ENCODE measurements at places on chromosomes 7 and 10. TPM values are rescaled to one million over a fixed set of nuclear protein-coding genes. Genes with fewer than 3 reads are reported as not detected.
A peak's percentile ranks its signal among the peaks of the same experiment; 100 is the strongest.

DNA sequence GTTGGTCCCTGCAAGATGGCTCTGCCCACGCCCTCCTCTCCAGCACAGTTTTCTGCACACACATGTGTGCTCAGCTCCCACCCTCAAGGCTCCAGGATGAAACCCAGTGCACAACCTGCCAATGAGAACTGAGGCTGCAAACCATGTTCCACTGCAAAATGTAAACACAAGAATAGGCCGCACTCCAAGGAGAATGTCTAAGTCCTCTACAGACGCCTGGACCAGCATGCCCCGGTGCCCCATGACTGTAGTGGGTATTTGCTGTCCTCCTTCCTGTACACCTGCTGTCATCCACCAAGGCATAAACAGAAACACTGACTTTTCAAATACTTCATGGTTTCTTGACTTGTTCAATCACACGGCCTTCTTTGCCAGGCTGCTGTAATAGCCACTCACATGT lies 72.6 kb downstream of the COBL start:
- H3K4me3 ChIP-seq: no peak overlapping the region
- H3K36me3 ChIP-seq: no peaks in the 10 kb centered on the region
- H3K27ac ChIP-seq: no peak overlapping the region
- no peak for DNase-seq
- H3K27me3 ChIP-seq: no peaks in the 10 kb centered on the region

DNA sequence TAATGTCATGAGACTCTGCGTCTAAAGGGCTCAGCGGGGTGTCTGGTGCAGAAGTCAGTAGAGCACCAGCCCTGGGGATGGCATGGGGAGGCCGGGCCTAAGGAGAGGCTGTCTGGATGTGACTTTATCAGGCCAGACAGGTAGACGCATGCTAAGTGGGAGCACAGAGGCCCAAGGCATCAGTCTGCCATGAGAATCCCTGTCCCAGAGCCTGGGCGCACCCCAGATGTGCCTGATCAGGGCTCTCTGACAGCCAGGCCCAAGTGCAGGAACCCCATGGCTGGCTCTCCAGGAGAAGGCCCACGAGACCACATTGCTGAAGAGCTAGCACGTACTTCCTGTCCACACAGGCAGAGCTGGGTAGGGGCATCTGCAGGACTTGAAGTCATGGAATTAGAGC lies 48.0 kb upstream of the CPXM2 start:
- DNase-seq: no peak
- H3K4me1 ChIP-seq: no peaks in the 10 kb centered on the region
- no peak overlapping the region for H3K4me3 ChIP-seq

DNA sequence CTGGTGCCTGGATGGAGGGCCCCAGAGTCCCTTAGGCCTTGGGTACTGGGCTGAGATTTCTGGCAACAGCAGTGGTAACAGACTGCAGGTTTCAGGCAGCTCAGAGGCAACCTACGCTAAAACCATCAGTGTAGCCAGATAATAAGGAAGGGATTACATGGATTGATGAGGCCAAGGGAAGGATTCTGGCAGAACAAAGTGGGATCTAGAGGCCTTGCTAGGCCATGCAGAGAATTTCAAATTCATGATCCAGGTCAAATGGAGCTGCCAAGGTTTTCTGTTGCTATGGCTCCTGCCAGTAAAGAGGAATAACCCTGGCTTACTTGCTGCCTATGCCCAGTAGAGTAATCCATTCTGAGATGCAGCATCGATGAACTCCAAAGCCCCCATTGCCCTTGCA lies 445.7 kb downstream of the ADRA2A start:
- peaks cover 20% of the 10 kb centered on the region for H3K27me3 ChIP-seq
- DNase-seq: no peak
- H3K27ac ChIP-seq: no peak overlapping the region

DNA sequence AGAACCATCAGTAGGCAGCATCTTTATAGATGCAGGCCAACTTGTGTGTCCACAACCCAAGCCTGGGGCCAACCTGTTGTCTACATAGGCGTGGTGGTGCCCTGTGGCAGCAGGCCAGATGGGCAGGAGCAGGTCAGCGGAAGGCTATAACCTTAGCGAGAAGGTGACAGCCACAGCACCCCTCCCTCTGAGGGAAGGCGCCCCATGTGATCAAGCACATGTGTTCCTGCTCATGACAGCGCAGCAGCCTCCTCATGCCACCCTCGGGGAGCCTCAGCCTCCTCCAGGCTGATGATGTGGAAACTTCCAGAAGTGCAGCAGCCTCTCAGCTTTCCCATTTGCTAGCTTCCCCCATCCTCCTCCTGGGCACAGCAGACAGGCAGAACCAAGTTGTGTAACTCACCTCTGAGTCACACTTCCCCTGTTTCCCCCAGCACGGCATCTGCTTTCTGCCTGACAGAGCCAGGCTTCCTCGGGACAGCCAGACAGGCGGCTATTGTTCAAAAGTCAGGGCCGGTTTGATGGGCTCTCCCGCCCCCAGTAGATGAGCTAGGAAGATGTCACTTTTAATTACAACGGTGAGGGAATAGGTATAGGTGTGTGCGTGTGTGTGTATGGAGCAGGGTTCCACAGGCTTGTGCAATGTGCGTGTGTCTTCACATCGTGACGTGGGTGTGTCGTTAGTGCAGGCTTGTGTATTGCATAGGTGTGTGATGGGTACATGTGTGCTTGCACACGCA lies 312.0 kb upstream of the ZMIZ1 start:
- peaks cover 43% of the 10 kb centered on the region for H3K4me1 ChIP-seq
- peak overlapping the region; percentile 63 for H3K27ac ChIP-seq
- no peak for DNase-seq
- no peaks in the 10 kb centered on the region for H3K27me3 ChIP-seq

GRCh38 chr10:104488439-104488832 lies 134.8 kb downstream of the CFAP58 start:
- peaks cover 5% of the 10 kb centered on the region for H3K4me1 ChIP-seq
- DNase-seq: no peak
- no peak overlapping the region for H3K27ac ChIP-seq
- H3K4me3 ChIP-seq: no peak overlapping the region
- no peaks in the 10 kb centered on the region for H3K36me3 ChIP-seq
- H3K27me3 ChIP-seq: peaks cover 13% of the 10 kb centered on the region

GRCh38 chr7:139358541-139359365 lies 941 bp upstream of the LUC7L2 start:
- H3K4me1 ChIP-seq: peaks cover 25% of the 10 kb centered on the region
- DNase-seq: no peak
- H3K27me3 ChIP-seq: no peaks in the 10 kb centered on the region
- peaks cover 5% of the 10 kb centered on the region for H3K36me3 ChIP-seq

GRCh38 chr7:117237646-117238045 lies 85.2 kb downstream of the WNT2 start:
- no peak overlapping the region for H3K4me3 ChIP-seq
- H3K27ac ChIP-seq: no peak overlapping the region
- peaks cover 9% of the 10 kb centered on the region for H3K36me3 ChIP-seq

DNA sequence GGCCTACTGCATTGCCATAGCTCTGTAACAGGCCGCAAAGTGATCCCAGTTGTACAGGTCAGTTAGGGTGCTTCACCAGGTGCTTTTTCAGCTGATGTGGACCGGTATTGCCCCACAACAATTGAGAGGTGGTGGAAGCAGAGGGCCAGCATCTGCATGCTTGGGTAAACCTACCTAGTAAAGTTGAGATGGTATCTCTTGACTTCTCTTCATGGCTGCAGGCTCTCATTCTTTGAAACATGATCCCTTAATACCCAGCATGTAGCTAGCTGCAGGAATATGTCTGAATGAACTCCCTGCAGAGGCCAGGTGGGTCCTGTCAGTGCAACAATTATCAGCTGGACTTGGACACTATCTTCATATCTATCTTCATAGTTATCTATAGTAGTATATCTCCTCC lies 60.7 kb upstream of the CCDC6 start:
- no peak for DNase-seq
- no peaks in the 10 kb centered on the region for H3K36me3 ChIP-seq
- no peak overlapping the region for H3K4me3 ChIP-seq
- H3K4me1 ChIP-seq: peaks cover 24% of the 10 kb centered on the region

GRCh38 chr10:88848499-88848898 lies 3.1 kb downstream of the ANKRD22 start:
- DNase-seq: no peak
- no peak overlapping the region for H3K4me3 ChIP-seq
- H3K27me3 ChIP-seq: peaks cover 5% of the 10 kb centered on the region
- peaks cover 20% of the 10 kb centered on the region for H3K4me1 ChIP-seq
- no peak overlapping the region for H3K27ac ChIP-seq

GRCh38 chr7:98779800-98780587 lies 89.8 kb downstream of the TMEM130 start:
- no peak overlapping the region for H3K27ac ChIP-seq
- H3K27me3 ChIP-seq: no peaks in the 10 kb centered on the region
- H3K36me3 ChIP-seq: no peaks in the 10 kb centered on the region
- no peak overlapping the region for H3K4me3 ChIP-seq
- DNase-seq: no peak

- peaks cover 57% of the 10 kb centered on the region for H3K27me3 ChIP-seq
- no peaks in the 10 kb centered on the region for H3K4me1 ChIP-seq
- DNase-seq: no peak
- H3K27ac ChIP-seq: no peak overlapping the region
- no peaks in the 10 kb centered on the region for H3K36me3 ChIP-seq
- H3K4me3 ChIP-seq: no peak overlapping the region
These were observed 110.6 kb downstream of the LSM5 start for GRCh38 chr7:32379510-32380112.

GRCh38 chr7:107666790-107667189 lies 6.2 kb downstream of the SLC26A4 start:
- DNase-seq: no peak
- peaks cover 61% of the 10 kb centered on the region for H3K27me3 ChIP-seq
- H3K36me3 ChIP-seq: no peaks in the 10 kb centered on the region
- no peak overlapping the region for H3K4me3 ChIP-seq
- H3K4me1 ChIP-seq: no peaks in the 10 kb centered on the region

DNA sequence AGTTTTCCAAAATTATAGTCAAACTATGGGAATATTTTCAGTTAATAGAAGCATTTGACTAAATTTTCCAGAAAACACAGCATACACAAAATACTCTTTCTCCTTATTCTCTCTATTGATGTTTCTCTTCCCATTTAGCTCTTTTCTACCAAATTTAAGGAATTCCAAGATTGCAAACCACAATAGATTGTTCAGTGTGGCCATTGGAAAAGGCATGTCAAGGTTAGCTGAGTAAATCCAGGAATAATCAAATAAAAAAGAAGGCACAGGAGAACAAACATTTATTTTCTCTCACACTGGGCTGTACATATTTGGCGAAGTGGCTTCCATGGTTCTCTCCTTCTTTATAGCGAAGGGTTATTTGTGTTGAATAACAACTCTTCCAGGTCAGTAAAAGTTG lies 117.3 kb downstream of the THSD7A start:
- no peak overlapping the region for H3K27ac ChIP-seq
- H3K27me3 ChIP-seq: no peaks in the 10 kb centered on the region
- DNase-seq: no peak

- H3K4me3 ChIP-seq: no peak overlapping the region
- H3K36me3 ChIP-seq: peaks cover 3% of the 10 kb centered on the region
- H3K27ac ChIP-seq: peak overlapping the region; percentile 95
- no peak for DNase-seq
- no peaks in the 10 kb centered on the region for H3K27me3 ChIP-seq
These were observed 87.2 kb downstream of the RNF216 start for GRCh38 chr7:5694221-5694754.

SCART1 gene
- 4.7 TPM for total RNA-seq

PVRIG gene
- total RNA-seq: not detected

LEP gene
- not detected for total RNA-seq

DPYSL4 gene
- total RNA-seq: 14.4 TPM

PIK3CG gene
- 0.09 TPM for total RNA-seq

TRPV5 gene
- 0.29 TPM for total RNA-seq

DDX50 gene
- total RNA-seq: 48.9 TPM
